ENCODE measurements at places on chromosomes 3 and 15.

- DNase-seq: no peak
These were observed 80.5 kb upstream of the CCNL1 start for GRCh38 chr3:157240408-157240807.

DNA sequence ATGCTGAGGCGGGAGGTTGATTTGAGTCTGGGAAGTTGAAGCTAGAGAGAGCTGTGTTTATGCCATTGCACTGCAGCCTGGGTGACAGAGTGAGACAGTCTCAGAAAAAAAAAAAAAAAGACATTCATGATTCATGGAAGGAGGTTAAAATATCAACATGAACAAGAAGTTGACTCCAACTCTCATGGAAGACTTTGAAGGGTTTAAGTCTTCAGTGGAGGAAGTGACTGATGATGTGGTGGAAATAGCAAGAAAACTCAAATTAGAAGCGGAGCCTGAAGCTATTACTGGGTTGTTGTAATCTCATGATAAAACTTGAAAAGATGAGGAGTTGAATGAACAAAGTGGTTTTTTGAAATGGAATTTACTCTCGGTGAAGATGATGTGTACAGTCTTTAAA lies 491.8 kb downstream of the SQOR start:
- no peak for DNase-seq

DNA sequence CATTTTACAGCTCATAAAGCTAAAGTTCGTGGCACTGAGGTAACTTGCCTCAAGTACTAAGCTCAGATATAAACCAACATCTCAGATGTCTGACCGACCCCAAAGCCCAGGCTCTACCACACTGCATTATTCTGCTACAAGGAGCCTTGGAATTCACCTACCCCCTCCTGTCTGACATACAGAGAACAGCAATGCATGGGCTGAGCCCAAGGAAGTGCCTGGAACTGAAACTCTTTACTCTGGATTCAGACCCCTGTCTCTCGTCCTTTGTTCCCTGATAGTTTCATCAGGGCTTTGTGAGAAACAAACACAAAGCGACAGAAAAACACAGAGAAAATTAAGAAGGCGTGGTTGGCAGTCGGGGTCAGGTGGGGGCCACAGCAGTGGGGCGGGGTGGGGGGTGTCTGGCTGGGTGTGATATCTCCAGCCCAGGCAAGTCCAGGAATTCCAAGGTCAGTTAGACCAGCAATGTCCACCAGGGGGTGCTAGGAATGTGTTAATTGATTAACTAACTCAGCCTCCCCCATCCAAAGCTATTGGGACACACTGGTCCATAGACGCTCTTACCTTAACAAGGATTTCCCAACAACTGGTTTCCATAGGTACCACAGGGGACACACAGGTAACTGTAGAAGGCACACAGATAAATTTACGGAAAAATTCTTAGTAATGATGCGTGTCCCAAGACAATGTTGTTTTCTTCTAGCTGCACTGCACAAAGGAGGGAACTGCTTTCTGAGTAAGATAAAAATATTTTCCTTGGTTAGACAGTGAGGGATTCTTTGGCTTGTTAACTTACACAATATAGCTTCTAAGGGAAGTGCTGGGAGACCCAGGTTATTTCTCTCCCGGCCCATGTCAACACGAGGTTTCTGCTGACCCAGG lies 18.8 kb upstream of the SSUH2 start:
- no peak for DNase-seq

DNA sequence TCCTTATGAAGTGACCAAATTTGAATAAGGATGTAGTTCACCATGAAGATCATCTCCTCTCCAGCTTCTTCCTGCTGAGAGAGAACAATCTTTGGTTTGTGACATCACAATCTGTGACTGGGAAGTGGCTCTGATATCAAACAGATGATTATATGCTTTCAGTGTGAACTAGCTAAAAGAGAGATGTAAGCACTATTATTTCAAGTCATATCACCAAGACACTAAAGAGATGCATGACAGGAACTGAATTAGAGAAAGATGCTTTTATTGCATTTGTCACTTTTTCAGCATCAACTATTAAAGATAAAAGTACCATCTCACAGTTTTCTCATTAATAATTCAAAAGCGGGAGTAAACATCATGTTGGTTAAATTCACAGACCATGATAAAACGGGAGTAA lies 3.5 kb downstream of the CHRM5 start:
- DNase-seq: no peak

DNA sequence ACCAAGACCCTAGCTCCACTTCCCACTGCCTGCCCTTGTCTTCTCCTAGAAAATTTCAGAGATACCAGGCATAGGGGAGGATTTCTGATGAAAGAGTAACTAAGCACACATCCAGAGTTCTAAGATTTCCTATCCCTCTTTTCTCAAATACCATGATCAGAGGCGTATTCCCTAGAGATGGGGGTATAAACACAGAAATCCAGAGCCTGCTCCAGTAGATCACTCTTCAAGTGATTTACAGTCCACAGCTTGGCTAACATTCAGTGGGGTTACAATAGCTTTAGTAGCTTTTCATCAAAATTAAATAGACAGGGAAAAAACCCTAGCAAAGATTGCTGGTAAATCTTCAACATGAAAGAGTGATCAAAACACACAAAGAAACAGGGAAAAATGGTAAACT lies 800.7 kb upstream of the GRM7 start:
- no peak for DNase-seq

- no peak for DNase-seq
These were observed 258.4 kb downstream of the UACA start for GRCh38 chr15:70504988-70505387.

All from activated effector memory CD4-positive, alpha-beta T cell treated with Interleukin-2 at 50 U/mL for 16 hours (primary cell).